ENCODE measurements at places on chromosomes 3 and 15.

DNA sequence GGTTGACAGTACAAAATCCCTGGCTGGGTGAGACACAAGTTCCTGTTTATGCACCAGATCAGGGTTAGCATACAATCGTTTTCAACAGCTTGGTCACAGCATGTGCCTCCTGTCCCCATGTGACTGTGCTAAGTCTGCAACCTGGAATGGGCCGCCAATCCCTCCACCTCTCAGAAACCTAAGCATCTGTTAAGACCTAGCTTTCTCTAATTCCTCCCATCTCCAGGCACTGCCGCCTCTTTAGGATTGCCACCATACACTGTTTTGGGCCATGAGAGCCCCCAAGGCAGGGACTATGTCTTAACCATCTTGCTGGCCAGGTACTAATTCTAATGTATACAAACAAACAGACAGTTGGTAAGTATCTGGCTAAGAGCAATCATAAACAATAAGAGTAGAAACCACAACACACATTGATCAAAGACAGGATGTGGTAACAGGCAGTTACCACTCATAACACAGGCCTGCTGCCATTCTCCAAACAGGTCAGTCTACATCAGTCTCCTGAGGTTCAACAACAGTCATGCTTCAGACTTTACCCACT lies 25.6 kb downstream of the SEC22C start:
- DNase-seq = no peak

DNA sequence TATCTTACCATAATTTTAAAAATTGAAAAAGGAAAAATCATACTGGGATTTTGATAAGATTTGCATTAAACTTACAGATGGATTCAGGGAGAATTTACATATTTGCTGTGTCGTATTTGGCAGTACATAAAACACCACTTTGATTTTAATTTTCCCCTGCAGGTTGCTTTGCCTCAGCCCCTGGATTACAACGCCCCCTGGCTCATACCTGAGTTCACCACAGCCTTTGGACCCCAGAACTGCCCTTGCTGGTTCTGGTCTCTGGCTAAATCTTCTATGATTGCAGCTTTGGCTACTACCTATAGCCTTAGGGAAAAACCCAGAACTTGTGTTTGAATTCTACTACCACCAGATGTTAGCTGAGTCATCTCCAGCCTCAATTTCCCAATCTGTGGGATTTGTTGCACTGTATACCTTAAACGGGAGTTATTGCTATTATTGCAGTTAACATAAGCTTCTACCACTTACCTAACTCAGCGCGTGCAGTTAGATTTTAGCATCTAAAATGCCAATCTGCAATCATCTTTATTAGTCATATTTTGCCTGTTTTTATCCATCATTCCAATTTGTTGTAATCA lies 315.7 kb upstream of the GADL1 start:
- no peak for DNase-seq

GRCh38 chr3:14480207-14481017 lies 59.7 kb downstream of the GRIP2 start:
- no peak for DNase-seq

- DNase-seq = no peak
Measured at GRCh38 chr15:100174904-100175275, 166.9 kb downstream of the ADAMTS17 start.

- DNase-seq = no peak
Measured at GRCh38 chr3:183182732-183183610, 20.4 kb upstream of the LAMP3 start.

DNA sequence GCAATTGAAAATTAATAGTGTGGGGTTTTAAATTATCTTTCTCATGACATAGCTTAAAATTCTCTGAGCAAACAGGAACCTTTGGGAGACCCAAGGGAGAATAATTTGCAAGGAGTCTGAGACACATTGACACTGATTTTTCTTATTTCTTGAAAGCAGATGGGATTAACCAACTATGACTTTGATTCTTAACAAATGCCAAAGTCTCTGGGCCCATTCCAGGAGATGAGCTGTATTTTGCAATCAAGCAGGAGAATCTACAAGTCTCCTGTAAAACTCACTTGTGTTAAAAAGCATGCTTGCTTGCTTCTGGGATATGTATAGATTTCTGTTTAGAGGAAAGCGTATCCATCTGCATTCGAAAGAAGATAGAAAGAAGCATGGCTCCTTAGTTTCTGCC lies 71.3 kb upstream of the STT3B start:
- no peak for DNase-seq

GRCh38 chr15:99590913-99591646 lies 25.3 kb downstream of the MEF2A start:
- no peak for DNase-seq

GRCh38 chr3:187841560-187841959 lies 96.3 kb upstream of the BCL6 start:
- peak; percentile 10 for DNase-seq

DNA sequence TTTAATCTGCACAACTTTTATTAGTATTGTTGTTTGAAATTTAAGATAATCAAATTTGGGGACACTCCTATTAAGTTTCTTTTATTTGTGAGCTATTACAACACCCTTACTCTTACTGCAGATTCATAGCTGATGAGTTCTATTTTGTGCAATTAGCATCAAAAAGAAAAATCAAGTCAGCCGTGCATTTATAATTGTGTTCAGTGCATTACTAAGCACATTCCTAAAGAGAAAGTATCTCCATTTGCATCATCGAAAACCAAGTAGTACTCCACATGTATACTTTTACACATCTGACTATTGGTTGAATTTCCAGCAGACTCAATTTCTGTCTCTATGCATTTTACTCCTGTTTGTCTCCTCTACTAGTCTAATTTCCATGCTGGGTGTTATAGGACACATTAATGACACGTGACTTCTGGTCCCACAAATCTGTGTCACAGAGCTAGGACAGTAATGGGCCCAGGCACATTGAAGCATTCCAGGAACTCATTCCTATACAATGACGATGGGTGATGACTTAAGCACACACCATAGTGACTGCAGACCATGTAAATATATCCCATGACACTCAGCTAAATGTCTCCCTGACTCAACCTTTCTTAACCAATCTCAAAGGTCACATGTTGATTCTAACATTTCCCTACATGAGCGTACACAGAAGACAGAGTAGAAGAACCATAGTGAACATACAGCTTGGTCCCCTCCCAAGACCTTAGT lies 477.5 kb downstream of the LPP start:
- DNase-seq = no peak

DNA sequence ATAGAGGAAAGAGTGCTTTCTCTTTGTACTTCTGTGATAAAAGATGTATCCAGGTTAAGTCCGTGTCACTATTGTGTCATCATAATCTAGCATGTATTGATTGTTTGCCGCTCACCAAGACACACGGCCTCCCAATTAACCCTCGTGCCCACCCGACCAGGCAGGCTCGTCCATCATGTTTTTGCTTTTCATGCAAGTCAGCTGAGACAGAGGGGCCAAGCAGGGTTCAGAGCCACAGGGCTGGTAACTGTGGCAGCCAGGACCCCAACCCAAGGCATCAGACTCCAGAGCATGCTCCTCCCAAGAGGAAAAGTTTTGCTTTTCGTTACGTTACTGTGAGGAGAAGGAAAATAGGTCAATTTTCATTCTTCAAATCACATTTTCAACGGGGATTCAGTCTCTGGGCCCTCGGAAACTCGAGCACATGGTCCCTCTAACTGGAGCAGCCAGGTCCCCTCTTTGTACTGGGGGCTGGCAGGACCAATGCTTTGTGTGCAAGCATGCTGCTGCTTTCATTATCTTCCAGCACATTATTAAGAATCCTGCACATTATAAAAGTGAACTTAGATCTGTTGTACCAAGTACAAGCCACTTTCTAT lies 161.1 kb upstream of the TOPAZ1 start:
- no peak for DNase-seq

GRCh38 chr3:80097674-80098073 lies 329.9 kb upstream of the ROBO1 start:
- DNase-seq = no peak

DNA sequence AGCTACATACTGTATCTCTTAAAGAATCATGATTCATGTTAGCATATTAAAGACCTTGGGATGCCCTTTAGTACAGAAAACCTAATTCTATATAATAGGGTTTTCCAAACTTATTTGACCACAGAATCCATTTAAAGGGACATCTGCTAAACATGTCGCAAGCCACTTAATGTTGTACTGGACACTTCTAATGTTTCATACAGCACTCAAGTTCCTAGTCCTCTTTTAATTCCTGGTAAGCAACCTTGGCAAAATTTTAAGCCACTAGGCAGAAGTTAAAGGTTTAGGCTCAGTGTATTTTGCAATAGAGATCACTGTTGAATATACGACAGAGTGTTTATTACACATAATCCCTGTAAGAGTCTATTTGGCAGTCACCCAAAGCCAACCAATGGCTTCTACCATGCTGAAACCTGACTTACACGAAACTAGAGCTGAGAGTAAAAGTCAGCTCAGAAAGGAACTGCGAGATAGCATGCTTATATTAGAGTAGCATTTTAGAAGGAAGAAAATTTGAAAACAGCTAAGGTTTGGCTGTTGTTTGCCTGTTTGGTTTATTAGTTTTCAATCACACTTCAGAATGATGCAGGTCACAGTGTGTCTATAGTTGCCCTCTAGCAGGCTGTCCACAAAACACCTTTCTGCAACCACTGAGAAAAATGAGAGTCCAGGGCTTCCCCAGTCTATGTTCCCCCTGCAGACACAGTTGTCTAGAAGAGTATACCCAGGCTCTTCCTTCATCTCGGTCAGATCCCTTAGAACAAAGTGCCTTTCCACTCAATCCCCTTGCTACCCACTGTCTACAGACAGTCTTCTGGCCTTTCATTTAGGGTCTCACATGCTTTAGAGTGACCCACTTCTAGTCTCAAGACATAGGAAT lies 104.4 kb downstream of the FMN1 start:
- DNase-seq = no peak

- DNase-seq = no peak
Measured at GRCh38 chr3:191119415-191120295, 79.4 kb upstream of the OSTN start.
